ENCODE measurements at places on chromosomes 7 and 10.

DNA sequence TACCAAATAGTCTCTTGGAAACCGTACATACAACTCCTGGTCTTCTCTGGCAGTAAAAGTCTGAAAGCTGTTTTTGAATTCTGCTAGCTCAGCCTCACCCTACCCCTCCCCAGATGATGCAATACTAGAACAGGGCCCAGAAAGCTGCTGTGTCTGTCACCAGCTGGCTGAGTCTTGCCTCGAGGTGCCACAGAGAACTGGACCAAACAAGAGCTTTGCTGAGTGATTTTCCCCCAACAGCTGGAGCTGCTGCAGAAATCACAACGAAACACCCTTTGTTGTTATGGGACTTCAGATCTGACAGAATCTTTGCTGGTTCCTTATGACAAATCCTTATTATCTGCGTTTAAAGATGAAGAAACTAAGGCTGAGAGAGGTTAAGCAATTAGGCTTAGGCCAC, 134.1 kb downstream of the SPAG6 start:
- DNase-seq, result no peak

GRCh38 chr10:93604146-93604545, 3.1 kb upstream of the RBP4 start:
- DNase-seq, result no peak

GRCh38 chr10:95435548-95436279, 125.5 kb downstream of the SORBS1 start:
- no peak for DNase-seq

DNA sequence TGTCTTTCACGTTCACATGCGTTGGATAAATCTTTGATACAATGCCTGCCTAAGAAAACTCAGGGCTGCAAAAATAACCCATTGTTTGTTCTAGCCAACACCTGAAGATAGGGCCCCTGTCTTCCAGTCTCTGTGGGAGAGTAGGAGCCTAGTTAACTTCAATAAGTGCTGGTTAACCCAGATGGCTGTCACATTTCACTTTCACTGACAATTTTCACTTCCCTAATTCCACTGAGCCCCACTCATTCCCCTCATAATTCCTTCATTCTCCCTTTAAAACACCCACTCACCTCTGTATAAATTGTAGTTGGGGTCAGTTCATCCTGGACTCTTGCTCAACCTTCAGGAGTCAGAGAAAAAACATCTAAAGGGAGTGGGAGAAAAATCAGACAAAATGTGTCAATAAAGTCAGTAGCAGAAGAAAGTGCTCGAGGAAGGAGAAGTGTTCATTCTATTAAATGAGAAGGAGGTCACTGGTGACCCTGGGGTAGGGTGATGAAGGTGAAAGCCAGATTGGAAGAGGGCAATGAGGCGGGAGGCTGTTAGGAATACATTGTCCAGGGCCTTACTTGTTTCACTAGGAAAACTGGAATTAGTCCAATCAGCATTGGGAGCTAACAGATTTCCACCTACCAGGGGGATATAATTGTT, 51.2 kb upstream of the ABI1 start:
- DNase-seq, result no peak

DNA sequence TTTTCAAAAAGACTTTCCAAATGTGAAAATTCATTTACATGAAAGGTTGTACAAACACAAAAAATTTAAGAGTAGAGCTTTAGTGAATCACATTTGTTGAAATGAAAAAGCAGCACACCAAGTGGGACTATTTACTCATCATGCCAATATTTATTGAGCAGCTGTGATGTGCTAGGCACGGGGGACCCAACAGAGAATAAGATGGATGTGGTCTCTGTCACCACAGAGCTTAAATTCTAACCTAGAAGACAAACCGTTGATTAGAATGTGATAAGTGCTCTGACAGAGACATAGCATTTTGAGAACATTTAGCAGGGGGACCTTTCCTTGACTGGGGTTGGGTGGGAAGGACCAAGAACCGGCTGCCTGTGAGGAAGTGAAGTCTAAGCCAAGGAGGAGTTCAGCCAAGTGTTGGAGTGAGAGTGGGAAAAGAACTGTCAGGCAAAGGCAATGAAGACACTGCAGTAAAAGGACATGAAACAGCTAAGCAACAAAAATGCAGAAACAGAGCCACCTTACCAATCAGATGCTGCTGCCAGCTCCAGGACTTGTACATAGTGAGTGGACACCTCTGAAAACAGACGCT, 19.1 kb downstream of the ADAM12 start:
- DNase-seq, result no peak

DNA sequence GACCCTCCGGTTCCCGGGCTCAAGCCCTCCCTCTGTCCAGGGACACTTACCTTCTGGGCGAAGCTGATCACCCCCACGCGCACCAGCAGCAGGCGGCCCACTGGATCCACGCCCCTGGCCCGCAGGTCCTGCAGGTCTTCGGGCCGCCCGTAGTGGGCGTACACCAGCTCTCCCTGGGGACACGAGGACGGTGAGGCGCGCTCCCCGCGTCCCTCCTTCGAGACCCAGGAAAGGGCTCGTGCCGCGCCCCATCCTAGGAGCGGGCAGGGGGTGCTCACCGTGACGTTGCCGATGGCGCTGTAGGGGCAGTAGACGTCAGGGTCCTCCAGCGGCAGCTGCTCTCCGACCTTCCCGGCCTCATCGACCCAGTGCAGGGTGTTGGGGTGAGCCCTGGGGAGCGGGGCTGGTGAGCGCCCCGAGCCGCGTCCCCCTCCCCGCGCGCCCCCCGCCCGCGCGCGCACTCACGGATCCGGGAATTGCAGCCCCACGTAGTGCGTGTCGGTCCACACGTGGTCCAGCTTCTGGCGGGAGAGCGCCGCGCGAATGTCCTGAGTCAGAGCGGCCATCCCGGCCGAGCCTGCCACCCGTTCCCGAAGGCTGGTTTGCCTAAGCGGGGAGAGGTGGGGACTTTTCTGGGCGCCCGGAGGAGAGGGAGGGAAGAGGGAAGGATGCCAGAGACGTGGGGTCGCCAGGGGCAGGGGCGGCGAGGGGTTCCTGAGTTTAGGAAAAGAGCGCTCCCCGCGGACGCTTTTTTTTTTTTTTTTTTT, 8.2 kb downstream of the TFR2 start:
- DNase-seq, result peak; percentile 61

DNA sequence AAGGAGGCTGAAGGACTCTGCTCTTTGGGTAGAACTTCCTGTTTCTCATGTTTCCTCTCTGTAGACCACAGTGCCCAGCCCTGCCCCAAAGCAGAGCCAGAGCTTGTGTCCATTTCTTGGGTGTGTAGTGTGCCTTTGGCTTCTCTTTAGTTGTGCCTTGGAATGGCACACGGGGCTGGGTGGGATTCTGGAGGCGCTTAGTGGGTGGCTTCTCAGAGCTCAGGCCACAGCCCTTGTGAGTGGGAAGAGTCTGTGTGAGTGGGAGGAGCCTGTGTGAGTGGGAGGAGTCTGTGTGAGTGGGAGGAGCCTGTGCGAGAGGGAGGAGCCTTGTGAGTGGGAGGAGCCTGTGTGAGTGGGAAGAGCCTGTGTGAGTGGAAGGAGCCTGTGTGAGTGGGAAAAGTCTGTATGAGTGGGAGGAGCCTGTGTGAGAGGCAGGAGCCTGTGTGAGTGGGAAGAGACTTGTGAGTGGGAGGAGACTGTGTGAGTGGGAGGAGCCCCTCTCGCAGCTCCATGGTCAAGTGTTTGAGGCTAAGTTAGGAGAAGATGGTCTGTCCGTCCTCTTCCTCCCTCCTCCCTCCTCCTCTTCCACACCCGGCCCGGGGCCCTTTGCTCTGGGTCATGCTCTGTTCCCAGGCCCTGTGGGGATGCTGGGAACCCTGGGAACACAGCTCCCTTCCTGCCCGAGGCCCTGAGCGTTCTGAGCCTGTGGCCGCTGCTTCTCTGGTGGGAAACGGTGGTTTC, 153.0 kb downstream of the GRK5 start:
- no peak for DNase-seq

- DNase-seq, result no peak
Observed at GRCh38 chr10:30384701-30385201, 35.7 kb upstream of the MTPAP start.

DNA sequence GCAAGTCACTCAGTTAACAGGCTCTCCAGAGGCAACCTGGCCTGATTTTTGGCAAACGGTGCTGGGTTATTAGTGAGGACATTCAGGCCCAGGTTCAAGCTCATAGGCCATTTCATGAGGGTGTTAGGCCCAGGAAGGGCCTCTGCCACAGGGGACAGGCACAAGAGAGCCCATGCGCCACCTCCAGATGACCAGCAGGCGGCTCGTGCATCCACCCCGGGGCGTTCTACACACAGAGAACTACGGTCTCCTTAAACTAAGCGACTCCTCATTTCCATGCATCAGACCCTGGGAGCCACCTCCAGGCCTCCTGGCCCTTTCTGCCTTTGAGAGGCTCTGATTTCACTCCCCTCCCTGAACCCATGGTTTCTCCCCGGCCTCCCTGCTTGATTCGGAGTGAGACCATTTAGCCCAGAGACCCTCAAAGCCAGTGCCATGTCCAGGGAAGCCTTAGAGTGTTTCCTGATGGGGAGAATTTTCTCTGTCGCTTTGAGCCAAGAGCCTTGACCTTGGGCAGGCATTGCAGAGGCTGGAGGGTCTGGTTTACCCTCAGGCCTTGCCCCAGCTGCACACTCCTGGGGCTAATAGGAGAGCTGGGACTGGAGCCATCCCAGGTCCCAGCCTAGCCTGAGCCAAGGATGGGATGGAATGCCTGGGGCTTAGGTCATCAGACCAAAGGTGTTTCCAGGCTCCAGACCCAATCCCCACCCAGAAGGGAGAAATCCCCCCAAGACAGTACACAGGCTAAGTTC, 188.0 kb downstream of the GRID1 start:
- DNase-seq, result no peak

- DNase-seq, result no peak
Observed at GRCh38 chr10:1020958-1021357, 4.7 kb downstream of the IDI2 start.

DNA sequence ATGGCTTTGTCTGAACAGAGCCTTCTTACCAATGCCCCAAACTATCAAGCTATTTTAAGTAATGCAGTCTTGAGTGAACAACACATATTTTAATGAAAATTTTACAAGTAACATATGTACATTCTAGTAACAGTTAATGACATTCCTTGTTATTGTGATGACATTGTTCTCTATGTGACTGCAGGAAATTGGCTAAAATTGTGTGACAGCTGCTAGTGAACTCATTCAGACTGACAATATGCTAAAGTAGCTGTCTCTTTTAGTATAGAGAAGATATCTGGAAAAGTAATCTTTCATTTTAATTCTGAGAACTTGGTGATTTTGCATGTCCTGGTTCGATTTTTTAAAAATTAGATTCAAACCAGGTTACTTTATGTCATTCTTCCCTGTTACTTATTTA, 259.8 kb upstream of the MAGI2 start:
- no peak for DNase-seq

DNA sequence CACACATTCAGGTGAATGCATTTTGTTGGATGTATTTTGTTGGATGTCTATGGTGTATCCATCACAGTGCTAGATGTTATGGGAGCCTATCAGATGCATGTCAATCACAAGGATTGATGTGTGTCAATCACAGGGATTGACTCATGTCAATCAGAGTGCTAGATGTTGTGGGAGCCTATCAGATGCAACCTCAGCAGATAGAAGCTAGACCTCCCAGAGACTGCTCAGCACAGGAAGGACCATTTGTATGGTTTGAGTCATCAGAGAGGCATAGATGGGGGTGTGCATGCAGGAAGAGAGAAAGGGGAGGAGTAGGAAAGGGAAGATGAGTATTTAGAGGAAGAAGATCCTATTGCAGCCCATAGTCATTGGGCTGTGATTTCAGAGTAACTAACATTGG, 48.3 kb upstream of the PITRM1 start:
- DNase-seq, result no peak

DNA sequence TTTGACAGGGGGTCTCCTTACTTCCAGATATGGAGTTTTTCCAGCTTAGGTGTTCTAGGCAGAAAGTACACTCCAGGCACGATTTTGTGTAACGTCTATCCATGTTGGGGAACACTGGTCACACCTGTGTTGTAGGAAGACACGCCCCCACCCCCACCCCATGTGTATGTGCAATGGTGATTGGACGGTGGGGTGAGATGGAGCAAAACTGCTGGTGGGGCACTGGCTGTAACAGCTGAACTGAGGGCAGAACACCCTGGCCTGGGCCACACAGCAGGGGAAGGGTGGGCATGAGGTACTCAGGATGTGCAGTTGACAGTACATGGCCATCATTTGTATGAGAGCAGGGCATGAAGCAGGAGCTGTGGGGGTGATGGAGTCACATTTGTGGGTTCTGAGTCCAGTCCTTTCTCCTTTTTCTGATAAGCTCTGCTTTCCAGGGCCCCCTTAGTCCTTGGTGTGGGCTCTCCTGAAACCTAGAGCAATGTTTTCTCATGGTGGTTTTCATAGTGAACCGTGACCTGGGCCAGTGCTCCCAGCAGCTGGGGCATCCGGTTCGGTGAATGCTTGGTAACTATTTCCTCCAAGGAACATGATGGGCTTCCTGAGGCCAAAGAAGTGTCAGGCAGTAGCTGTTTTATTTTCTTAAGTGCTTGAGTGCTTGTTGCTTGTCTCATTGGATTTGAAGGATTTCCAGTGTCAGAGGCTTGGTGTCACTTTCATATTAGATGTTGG, 63.4 kb upstream of the AQP1 start:
- no peak for DNase-seq

DNA sequence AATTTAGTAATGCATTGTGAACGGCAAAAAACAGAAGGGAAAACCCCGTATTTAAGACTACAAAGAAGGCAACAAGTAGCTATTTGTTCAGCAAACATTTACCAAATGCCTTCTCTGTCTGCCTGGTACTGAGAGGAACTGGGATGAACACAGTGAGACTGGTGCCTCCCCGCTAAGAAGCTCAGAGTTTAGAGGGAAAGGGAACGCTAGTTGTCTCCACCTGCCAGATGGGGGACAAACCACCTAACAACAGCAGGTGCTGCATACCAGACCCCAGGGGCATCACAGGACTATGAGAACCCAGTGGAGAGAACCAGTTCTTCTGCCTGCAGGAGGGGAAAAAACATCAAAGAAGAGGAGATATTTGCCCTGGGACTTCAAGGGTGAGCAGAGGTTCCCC, 147.1 kb downstream of the SLC25A13 start:
- no peak for DNase-seq

- no peak for DNase-seq
Observed at GRCh38 chr7:1365846-1366245, 93.4 kb downstream of the MICALL2 start.

GRCh38 chr7:44325811-44326241, 432 bp upstream of the CAMK2B start:
- DNase-seq, result peak; percentile 5

DNA sequence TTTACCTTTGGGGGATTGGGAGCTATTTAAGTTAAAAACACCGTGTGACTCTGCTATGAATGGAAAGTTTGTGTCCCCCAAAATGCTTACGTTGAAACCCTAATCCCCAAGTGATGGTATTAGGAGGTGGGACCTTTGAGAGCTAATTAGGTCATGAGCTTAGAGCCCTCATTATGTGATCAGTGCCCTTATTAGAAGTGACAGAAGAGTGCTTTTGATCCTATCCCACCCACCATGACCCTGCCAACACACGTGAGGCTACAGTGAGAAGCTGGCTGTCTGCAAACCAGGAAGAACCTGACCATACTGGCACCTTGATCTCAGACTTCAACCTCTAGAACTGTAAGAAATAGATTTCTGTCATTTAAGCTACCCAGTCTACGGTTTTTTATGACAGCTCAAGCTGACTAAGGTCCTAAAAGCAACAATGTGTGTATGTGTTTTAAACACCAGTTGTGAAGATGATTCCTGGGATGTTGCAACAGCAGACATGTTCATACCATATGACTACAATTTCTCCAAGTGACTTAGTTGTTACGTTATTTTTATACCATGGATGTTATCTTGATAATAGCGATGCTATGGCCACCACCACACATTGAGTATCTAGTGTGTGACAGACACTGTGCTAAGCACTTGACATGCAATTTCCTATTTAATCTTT, 124.4 kb downstream of the PIP4K2A start:
- no peak for DNase-seq
